ENCODE measurements at places on chromosomes 7 and 10. TPM values are rescaled to one million over a fixed set of nuclear protein-coding genes. Genes with fewer than 3 reads are reported as not detected.

Gene PHYHIPL
- not detected for total RNA-seq

Gene BAMBI
- total RNA-seq: 25.9 TPM

Gene SCRN1
- total RNA-seq: 113 TPM

Gene TFR2
- 0.43 TPM for total RNA-seq

Gene CEP41
- 9.7 TPM for total RNA-seq

Gene LDB3
- under 0.01 TPM for total RNA-seq

Gene SFXN2
- total RNA-seq: 2.9 TPM

Gene AGR2
- not detected for total RNA-seq

Gene CALHM3
- total RNA-seq: under 0.01 TPM

Gene STEAP2
- 4.5 TPM for total RNA-seq

Gene ASAH2
- 1.6 TPM for total RNA-seq

Gene FASTK
- 103 TPM for total RNA-seq

Gene GBX1
- not detected for total RNA-seq

Gene SPRN
- total RNA-seq: 0.43 TPM

Gene OR2A12
- not detected for total RNA-seq

Gene POLR2J
- total RNA-seq: 28.0 TPM

Gene SCART1
- 4.2 TPM for total RNA-seq

Gene ST8SIA6
- total RNA-seq: not detected

Gene PPP1R9A
- under 0.01 TPM for total RNA-seq

Gene PTEN
- total RNA-seq: 265 TPM

Gene RPEL1
- 0.43 TPM for total RNA-seq

Gene TRIM74
- total RNA-seq: not detected

Gene SMURF1
- total RNA-seq: 28.7 TPM

Gene MYPN
- 18.6 TPM for total RNA-seq

Gene PRSS2
- not detected for total RNA-seq

Gene LSM8
- total RNA-seq: 28.5 TPM

Gene UNC5B
- 37.0 TPM for total RNA-seq

Gene INSYN2A
- total RNA-seq: under 0.01 TPM

Gene HABP2
- not detected for total RNA-seq

Gene AP1S1
- 129 TPM for total RNA-seq

Gene SPDYE5
- not detected for total RNA-seq

Gene DGKB
- total RNA-seq: not detected

All from fibroblast of villous mesenchyme (primary cell).